ENCODE measurements at places on chromosomes 7 and 10.

DNA sequence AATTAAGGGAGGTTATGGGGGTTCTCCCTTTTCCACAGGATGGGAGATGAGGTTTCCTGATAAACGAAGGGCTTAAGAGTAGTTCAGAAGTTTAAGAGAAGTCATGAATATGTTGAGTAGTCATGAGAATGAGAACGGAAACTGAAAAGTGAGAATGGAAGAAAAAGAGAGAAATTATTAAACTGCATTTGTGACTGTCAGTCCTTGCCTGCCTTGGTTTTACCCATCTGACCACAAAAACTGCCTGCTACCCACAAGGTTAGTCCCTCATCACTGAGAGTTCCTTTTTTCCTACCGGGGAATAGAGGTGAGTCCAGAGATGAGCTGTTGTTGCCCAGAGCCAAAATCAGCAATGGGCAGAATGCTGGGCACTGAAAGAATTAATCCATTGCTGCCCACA, 174.1 kb upstream of the BET1 start:
- no peak for DNase-seq

- no peak for DNase-seq
These were observed 69.7 kb downstream of the CALML3 start for GRCh38 chr10:5594271-5595049.

DNA sequence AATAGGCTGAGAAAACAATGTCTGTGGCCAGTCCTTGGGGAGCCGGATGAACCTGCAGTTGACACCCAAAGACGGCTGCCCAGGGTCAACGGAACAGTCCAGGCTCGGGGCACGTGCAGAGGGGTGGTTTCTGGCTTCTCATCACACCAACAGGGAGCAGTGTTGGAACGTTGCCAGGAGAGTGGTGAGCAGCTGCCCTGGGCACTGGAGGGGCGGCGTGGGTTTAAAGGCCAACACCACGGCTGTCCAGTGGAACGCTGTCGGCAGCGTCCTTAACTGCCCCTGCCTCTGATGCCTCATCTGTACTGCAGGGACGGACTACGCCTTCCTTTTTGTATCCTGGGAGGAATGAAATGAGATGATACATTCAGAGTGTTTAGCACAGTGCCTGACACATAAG, 19.8 kb downstream of the JCAD start:
- DNase-seq, result no peak

DNA sequence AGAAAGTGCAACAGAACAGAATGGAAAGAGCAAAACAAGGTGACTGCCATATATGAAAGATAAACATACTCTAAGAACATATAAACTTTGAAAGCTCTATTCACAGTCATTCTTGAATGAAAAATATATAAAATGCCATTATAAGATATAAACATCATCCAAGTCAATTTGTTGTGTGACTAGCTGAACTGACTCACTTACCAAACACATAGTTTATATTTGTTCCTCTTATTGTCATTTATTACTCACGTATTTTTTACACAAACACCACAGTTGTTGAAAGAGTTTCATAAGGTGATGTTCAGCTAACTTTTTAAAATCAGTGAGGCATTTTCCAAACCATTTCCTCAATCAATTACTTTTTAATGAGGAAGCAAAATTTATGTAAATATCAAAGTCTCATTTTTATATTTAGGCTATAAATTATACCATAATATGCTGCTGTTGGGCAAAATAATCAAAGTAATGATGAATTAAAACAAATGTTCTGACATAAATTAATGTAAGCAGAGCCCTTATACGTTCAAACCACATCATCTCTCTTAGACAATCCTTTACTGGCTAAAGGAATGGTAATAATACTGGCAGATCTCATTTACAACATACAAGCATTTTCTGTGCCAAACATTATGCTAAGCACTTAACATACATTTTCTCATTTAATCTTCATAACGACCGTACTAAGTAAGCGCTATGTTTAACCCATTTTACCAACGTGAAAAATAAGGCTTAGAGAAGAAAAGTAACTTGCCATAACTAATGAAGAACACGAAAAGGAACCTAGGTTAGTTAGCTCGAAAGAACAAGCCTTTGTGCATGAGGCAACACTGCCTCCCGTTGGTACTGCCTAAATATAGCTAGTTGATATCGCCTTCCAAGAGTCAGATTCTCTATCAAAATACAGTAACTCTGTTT, 7.3 kb downstream of the LRRN3 start:
- no peak for DNase-seq

- DNase-seq, result no peak
These were observed 356.2 kb upstream of the SHH start for GRCh38 chr7:156168434-156168833.

Measured in DMS79 treated with DMSO at 0.1 percent for 48 hours (cell line).